ENCODE measurements at places on chromosomes 7 and 10. TPM values are rescaled to one million over a fixed set of nuclear protein-coding genes. Genes with fewer than 3 reads are reported as not detected.

SMURF1 gene
- total RNA-seq: 45.6 TPM

AKR1C4 gene
- not detected for total RNA-seq

PFKP gene
- 18.9 TPM for total RNA-seq

FXYD4 gene
- total RNA-seq: 2.7 TPM

VWDE gene
- 0.84 TPM for total RNA-seq

ANKRD61 gene
- not detected for total RNA-seq

TMEM229A gene
- total RNA-seq: 0.14 TPM

PTF1A gene
- total RNA-seq: not detected

HOXA7 gene
- total RNA-seq: 2.8 TPM

SNCG gene
- total RNA-seq: 8.6 TPM

TUBB8 gene
- not detected for total RNA-seq

GRK5 gene
- 67.8 TPM for total RNA-seq

TRIM24 gene
- 22.3 TPM for total RNA-seq

GCC1 gene
- 19.4 TPM for total RNA-seq

ITGA8 gene
- 40.3 TPM for total RNA-seq

FGFBP3 gene
- 1.1 TPM for total RNA-seq

GFRA1 gene
- total RNA-seq: under 0.01 TPM

CNTNAP2 gene
- 0.30 TPM for total RNA-seq

NPSR1 gene
- not detected for total RNA-seq

CYP2C19 gene
- total RNA-seq: 2.1 TPM

ZNF853 gene
- 11.9 TPM for total RNA-seq

FGF8 gene
- 0.44 TPM for total RNA-seq

GIMAP4 gene
- total RNA-seq: 34.0 TPM

Measured in upper lobe of left lung (tissue), 6 donors.